Fibroblast of the aortic adventitia (primary cell): ENCODE measurements at places on chromosomes 7 and 10. TPM values are rescaled to one million over a fixed set of nuclear protein-coding genes. Genes with fewer than 3 reads are reported as not detected.

GRCh38 chr10:103651783-103652476 is 158.4 kb downstream of the NEURL1 start:
- DNase-seq, result no peak

DNA sequence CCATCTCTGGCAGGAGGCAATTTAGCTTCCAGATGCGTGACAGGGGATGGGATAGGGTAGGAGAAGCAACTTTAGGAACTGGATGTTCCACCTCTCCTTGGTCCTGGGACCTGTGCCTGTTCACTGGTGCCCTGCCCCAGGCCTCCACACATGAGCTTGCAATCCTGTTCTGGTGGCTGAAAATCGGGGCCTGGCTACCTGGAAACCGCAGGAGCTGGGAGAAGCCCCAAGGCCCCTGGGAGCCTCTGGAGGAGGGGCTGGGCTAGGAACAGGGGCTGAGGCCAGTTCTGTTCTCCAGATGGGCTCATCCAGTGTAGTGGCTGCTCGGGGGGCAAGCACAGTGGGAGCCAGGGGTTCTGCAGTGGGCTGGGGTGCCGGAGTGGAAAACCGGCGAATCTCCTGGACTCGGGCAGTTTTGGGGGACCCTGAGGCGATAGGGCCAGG is 5.3 kb upstream of the MYOZ1 start:
- no peak for DNase-seq

DNA sequence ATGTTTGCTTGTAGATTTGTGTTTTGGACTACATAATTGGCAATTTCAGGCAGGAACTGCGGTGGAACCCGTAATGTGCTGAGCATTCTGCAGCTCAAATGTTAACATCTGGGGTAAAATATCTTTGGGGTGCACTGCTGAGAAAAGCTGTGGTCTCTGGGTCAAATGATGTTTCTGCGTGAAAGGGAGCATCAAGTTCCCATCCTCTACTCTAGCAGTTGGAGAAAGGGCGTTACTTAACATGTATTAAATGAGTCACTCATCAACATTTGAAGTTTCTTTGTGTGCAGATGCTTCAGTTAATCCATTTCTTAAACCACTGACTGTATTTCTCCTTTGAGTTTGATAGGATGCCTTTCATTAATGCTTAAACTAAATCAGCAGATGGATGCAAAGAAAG is 273.1 kb upstream of the PITRM1 start:
- no peak for DNase-seq

GRCh38 chr7:85164376-85164775 is 22.5 kb downstream of the SEMA3D start:
- no peak for DNase-seq

DNA sequence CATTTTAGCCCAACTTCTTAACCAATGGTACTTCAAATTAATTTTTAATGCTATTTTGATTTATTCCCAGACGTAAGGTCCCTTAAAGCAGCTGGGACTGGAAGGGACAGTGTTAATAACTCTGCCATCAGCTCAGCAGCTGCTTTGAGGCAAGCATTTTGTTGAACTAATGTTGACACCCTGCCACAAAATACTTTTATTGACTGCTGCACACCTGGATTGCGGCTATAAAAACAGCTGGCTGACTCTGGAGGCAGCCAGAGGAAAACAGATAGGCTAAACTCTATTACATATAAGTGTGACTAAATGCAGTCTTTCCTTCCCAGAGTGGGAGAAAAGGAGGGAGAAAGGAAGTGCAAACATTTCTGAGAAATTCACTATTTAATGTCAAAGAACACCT is 77.6 kb downstream of the ETV1 start:
- no peak for DNase-seq

GRCh38 chr7:69849268-69849667 is 251.0 kb downstream of the AUTS2 start:
- no peak for DNase-seq

- DNase-seq, result no peak
These were observed 71.8 kb downstream of the SEMA3C start for GRCh38 chr7:80847027-80847426.

- DNase-seq, result no peak
These were observed 32.1 kb downstream of the GPR158 start for GRCh38 chr10:25206693-25207414.

PGAM2 gene
- not detected in 2 replicates for total RNA-seq

LRRTM3 gene
- total RNA-seq, result under 0.01 TPM in 1 of 2 replicates, not detected in the other

CCDC172 gene
- not detected in 2 replicates for total RNA-seq
